ENCODE measurements at places on chromosomes 12 and 14. TPM values are rescaled to one million over a fixed set of nuclear protein-coding genes. Genes with fewer than 3 reads are reported as not detected.

ZNF10 gene
- 9.6 TPM for polyA plus RNA-seq

ERBB3 gene
- polyA plus RNA-seq = 1.1 TPM

ESPL1 gene
- 0.37 TPM for polyA plus RNA-seq

WNT5B gene
- polyA plus RNA-seq = 6.9 TPM

LPCAT3 gene
- 22.5 TPM for polyA plus RNA-seq

SOAT2 gene
- polyA plus RNA-seq = 0.07 TPM

IL26 gene
- not detected for polyA plus RNA-seq

TEAD4 gene
- 7.2 TPM for polyA plus RNA-seq

GLIPR1L2 gene
- polyA plus RNA-seq = 2.9 TPM

CEBPE gene
- polyA plus RNA-seq = not detected

ENDOU gene
- 1.6 TPM for polyA plus RNA-seq

MLXIP gene
- polyA plus RNA-seq = 43.7 TPM

EDDM3A gene
- not detected for polyA plus RNA-seq

STXBP6 gene
- polyA plus RNA-seq = 2.2 TPM

SLCO1B1 gene
- polyA plus RNA-seq = not detected

SERPINA10 gene
- polyA plus RNA-seq = not detected

CCDC177 gene
- 0.04 TPM for polyA plus RNA-seq

C12orf56 gene
- polyA plus RNA-seq = not detected

EXOC3L4 gene
- 0.62 TPM for polyA plus RNA-seq

KRT71 gene
- polyA plus RNA-seq = not detected

KCNMB4 gene
- 2.6 TPM for polyA plus RNA-seq

NOP9 gene
- polyA plus RNA-seq = 22.1 TPM

ASPG gene
- polyA plus RNA-seq = 11.0 TPM

SPIC gene
- not detected for polyA plus RNA-seq

IL31 gene
- polyA plus RNA-seq = not detected

HHIPL1 gene
- polyA plus RNA-seq = 1.2 TPM

SERPINA5 gene
- polyA plus RNA-seq = 21.5 TPM

KCNH5 gene
- not detected for polyA plus RNA-seq

THTPA gene
- 11.5 TPM for polyA plus RNA-seq

SSTR1 gene
- 2.1 TPM for polyA plus RNA-seq

PLEKHD1 gene
- polyA plus RNA-seq = not detected

Measured in ovary (tissue), 10 donors.